Caco-2 (cell line): ENCODE measurements at places on chromosomes 12 and 14.

DNA sequence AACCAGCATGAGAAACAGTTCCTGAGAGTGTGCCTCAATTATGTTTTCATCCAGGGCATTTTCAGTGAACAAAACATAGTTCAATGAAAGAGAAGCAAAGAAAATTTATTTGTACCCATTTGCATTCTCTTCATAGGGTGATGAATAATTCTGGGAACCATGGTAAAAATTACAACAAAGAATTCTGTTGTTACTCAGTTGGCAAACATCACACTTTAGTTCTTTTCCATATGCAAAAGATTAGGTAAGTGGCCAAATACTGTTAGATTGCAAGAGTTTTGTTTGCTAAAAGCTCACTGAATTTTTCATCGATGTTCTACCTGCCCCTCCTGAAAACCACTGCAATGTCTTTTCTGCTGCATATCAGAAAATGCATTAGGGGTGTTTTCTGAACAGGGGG is 132.4 kb upstream of the RGS6 start:
- no peaks in the 10 kb centered on the region for H3K36me3 ChIP-seq
- H3K27ac ChIP-seq, result no peak overlapping the region
- no peak for DNase-seq
- H3K4me1 ChIP-seq, result peaks cover 4% of the 10 kb centered on the region; the same call in 1 of the 2 replicates

DNA sequence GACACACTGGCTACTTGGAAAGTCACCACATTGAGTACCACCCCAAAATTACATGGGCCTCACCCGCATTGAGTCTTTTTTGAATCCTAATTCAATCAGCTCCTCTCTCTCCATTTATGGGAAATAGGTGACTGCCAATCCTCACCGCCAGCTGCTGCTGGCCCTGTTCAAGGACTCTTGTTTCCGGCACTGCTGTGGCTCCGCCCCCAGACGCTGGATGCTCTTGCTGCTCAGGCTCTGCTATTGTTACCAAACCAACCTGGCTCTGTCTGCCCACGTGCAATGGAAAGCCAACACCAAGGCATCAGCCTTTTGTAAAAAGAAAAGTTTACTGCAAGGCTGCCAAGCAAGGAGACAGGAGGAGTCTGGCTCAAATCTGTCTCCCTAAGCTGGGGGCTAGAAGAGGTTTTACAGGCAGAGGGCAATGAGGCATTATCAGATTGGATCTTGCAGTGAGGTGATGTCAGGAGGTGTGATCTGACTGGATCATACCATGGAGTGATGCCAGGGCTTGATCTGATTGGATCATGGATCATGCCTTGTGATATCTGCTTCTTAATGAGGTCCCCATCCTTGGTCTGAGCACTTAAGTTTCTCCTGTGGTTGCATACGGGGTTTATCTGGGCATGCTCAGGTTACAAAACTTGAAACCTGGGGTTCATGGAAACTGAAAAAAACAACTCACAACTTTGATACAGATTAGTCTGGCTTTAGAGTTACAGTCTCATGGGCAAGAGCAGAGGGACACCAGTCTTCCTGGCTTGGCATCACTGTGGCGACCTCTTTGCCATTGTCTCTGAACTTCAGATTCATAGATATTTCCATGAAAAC is 117.1 kb upstream of the SLC35F4 start:
- no peak overlapping the region for H3K27ac ChIP-seq
- no peak overlapping the region for H3K4me3 ChIP-seq
- no peaks in the 10 kb centered on the region for H3K36me3 ChIP-seq
- H3K4me1 ChIP-seq, result no peaks in the 10 kb centered on the region

DNA sequence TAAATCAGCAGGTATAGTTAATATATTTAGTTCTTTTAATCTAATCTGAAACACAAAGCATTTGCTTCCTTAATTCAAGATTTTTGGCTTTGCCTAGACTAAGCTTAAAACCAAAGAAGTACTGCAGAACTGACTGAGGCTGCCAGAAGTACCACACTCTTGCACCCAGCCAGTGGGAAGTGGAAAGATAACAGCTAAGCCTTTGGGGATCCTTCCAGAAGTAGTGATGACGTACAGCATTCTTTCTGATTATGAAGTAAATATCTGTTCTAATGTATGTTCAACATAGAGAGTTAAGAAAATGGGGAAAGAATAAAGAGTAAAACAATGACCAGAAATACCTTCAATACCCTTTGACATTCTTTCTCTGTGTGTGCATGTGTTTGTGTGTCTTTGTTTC is 19.3 kb downstream of the NTF3 start:
- 0 out of 2 replicates have a peak, but pooled peaks cover 9% of the 10 kb centered on the region for H3K4me1 ChIP-seq
- no peak overlapping the region for H3K27ac ChIP-seq
- H3K4me3 ChIP-seq, result no peak overlapping the region
- H3K27me3 ChIP-seq, result no peaks in the 10 kb centered on the region
- no peak for DNase-seq

DNA sequence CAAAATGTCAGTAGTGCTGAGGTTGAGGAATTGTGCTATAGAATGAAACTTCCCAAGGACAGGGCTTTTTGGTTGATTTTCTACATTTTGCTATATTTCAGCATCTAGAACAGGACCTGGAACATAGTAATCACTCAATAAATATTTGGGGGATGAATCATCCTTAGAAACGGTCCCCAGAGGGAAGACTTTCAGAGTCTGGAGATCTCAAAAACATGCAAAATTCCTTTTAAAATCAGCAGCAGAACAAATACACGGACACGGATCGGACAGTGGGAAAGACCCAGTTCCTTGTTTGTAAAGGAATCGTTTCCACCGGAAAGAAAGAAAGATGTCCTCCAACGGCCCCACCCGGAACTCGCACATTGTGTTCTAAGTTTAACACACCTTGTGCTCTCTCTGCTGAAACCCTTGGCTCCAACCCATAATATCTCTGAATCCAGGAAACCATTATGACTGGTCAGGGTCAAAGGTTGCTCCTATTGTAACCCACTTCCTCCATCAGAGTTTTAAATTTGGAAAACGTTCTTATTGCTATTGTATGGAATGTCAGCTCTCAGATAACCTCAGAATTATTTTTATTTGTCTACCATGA is 617.2 kb downstream of the MED13L start:
- no peak for DNase-seq
- no peak overlapping the region for H3K4me3 ChIP-seq
- H3K27me3 ChIP-seq, result no peaks in the 10 kb centered on the region
- no peak overlapping the region for H3K27ac ChIP-seq

GRCh38 chr12:94670898-94671297 is 20.5 kb upstream of the TMCC3 start:
- H3K36me3 ChIP-seq, result no peaks in the 10 kb centered on the region
- no peak overlapping the region for H3K27ac ChIP-seq
- no peak overlapping the region for H3K4me3 ChIP-seq
- H3K4me1 ChIP-seq, result no peaks in the 10 kb centered on the region

- H3K4me3 ChIP-seq, result no peak overlapping the region
- H3K27me3 ChIP-seq, result no peaks in the 10 kb centered on the region
- no peaks in the 10 kb centered on the region for H3K4me1 ChIP-seq
- no peaks in the 10 kb centered on the region for H3K36me3 ChIP-seq
Measured at GRCh38 chr12:11661491-11662089, 12.1 kb downstream of the ETV6 start.

- DNase-seq, result no peak
- peak overlapping the region; percentile 24 for H3K4me3 ChIP-seq
Measured at GRCh38 chr12:53991077-53991460, 6.1 kb downstream of the HOXC10 start.

GRCh38 chr12:76299536-76300296 is 48.5 kb downstream of the BBS10 start:
- peak; percentile 35 for DNase-seq
- peak overlapping the region; percentile 36 for H3K27ac ChIP-seq
- H3K4me1 ChIP-seq, result peaks cover 10% of the 10 kb centered on the region; the same call in 1 of the 2 replicates

DNA sequence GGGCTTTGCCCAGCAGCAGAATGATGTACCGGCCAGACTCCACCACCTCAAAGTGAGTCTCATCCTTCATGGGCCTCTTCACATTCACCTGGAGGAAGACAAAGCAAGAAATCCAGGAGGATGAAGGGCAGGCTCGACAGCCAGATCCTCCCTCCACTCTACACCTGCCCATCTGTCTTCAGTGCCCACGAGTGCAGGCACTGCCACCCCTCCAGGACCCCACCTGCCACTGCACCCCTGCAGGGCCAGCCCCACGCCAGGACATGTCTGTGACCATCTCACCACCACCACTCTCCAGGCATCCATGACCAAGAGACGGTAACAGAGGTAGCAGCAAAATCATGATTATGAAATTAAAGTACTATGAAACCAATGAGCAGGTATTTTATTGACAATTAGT is 84.3 kb upstream of the ANO2 start:
- H3K4me3 ChIP-seq, result no peak overlapping the region
- DNase-seq, result no peak
- no peak overlapping the region for H3K27ac ChIP-seq
- H3K36me3 ChIP-seq, result no peaks in the 10 kb centered on the region

GRCh38 chr12:51484119-51484518 is 59.5 kb downstream of the SLC4A8 start:
- H3K4me3 ChIP-seq, result no peak overlapping the region
- no peaks in the 10 kb centered on the region for H3K27me3 ChIP-seq
- no peak overlapping the region for H3K27ac ChIP-seq

- no peaks in the 10 kb centered on the region for H3K36me3 ChIP-seq
- no peaks in the 10 kb centered on the region for H3K4me1 ChIP-seq
- H3K4me3 ChIP-seq, result no peak overlapping the region
- no peak for DNase-seq
- H3K27ac ChIP-seq, result no peak overlapping the region
Measured at GRCh38 chr12:110923692-110924334, 3.4 kb upstream of the MYL2 start.

GRCh38 chr14:79652513-79653307 is 558.6 kb downstream of the DIO2 start:
- no peaks in the 10 kb centered on the region for H3K4me1 ChIP-seq
- H3K27me3 ChIP-seq, result no peaks in the 10 kb centered on the region
- H3K4me3 ChIP-seq, result no peak overlapping the region
- no peak for DNase-seq
- H3K27ac ChIP-seq, result no peak overlapping the region
- H3K36me3 ChIP-seq, result no peaks in the 10 kb centered on the region

- H3K4me1 ChIP-seq, result no peaks in the 10 kb centered on the region
- no peak overlapping the region for H3K27ac ChIP-seq
- no peak overlapping the region for H3K4me3 ChIP-seq
Measured at GRCh38 chr14:65958664-65959562, 527.3 kb upstream of the CCDC196 start.

DNA sequence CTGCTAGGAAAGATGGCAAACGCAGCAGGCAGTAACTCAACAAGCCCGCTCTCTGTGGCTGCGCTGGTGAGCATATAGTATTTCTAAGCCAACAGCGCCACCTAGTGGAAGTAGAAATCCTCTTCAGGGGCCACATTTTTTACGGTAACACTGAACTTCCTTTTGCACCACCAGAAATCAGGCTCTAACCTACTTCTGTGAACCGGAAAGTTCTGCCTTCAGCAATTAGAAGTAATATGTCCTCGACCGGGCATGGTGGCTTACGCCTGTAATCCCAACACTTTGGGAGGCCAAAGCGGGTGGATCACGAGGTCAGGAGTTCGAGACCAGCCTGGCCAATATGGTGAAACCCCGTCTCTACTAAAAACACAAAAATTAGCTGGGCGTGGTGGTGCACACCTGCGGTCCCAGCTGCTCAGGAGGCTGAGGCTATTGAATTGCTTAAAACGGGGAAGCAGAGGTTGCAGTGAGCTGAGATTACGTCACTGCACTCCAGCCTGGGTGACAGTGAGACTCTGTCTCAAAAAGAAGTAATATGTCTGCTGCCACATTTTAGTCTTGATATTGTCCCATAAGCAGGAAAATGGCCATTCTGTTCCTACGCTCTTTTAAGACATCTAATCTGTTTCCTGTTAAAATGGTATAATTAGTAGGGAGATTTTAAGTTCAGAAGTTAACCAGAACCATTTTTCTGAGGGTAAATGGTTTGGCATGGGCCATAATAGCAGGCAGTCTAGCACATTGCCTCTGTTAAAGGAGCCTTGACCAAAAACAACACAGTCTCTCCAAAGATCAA is 26.8 kb downstream of the APOBEC1 start:
- H3K4me1 ChIP-seq, result peaks cover 31% of the 10 kb centered on the region
- no peaks in the 10 kb centered on the region for H3K36me3 ChIP-seq
- DNase-seq, result peak; percentile 82
- no peaks in the 10 kb centered on the region for H3K27me3 ChIP-seq

DNA sequence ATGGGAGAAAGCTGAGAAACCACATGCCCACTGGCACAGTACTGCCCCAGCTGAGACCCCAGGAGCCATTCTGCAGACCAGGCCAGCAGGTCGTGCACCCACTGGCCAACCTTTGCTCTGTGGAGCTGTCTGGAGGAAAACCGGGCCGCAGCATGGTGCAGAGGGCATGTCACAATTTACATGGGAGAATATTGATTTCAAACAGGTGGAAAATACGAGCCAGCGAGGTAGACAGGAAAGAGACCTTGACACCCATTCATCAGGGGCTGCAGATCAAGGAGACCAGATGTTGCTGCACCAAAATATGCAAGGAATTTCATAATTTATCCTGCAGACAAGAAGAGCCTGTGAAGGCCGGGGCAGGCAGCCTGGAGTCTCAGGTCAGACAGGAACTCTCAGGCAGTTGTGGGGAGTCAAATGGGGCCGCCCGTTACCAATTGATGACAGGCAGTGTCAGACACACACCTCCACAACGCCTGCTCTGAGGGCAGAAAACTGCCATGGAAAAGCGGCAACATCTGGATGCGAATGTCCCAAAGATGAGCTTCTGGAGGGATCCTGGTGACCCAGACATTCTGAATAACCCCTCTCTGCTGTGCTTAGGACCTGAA is 74.6 kb upstream of the BCL11B start:
- H3K27me3 ChIP-seq, result no peaks in the 10 kb centered on the region
- H3K27ac ChIP-seq, result no peak overlapping the region
- no peaks in the 10 kb centered on the region for H3K36me3 ChIP-seq
- no peak overlapping the region for H3K4me3 ChIP-seq
- peaks cover 9% of the 10 kb centered on the region; the same call in 1 of the 2 replicates for H3K4me1 ChIP-seq

GRCh38 chr12:7073946-7074345 is 13.4 kb downstream of the C1S start:
- H3K4me3 ChIP-seq, result no peak overlapping the region
- peaks cover 8% of the 10 kb centered on the region; the same call in 1 of the 2 replicates for H3K4me1 ChIP-seq
- H3K36me3 ChIP-seq, result no peaks in the 10 kb centered on the region
- no peak for DNase-seq
- no peak overlapping the region for H3K27ac ChIP-seq
- H3K27me3 ChIP-seq, result no peaks in the 10 kb centered on the region

- no peaks in the 10 kb centered on the region for H3K36me3 ChIP-seq
- DNase-seq, result no peak
- H3K4me3 ChIP-seq, result no peak overlapping the region
- no peak overlapping the region for H3K27ac ChIP-seq
- H3K27me3 ChIP-seq, result no peaks in the 10 kb centered on the region
Measured at GRCh38 chr14:100404419-100404818, 81.3 kb downstream of the SLC25A47 start.

DNA sequence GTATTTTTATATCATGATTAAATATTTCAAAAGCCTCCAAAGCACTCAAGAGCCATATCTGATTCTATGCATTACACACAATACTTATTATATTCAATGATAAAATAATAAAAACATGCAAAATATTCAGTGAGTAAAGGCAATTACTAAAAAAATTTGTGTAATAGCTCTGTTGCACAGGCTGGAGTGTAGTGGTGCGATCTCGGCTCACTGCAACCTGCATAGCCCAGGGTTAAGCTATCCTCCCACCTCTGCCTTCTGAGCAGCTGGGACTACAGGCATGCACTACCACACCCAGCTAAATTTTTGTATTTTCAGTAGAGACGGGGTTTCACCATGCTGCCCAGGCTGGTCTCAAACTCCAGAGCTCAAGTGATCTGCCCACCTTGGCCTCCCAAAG is 45.4 kb downstream of the SBNO1 start:
- no peaks in the 10 kb centered on the region; the same call in 1 of the 2 replicates for H3K36me3 ChIP-seq
- H3K27ac ChIP-seq, result no peak overlapping the region
- no peaks in the 10 kb centered on the region for H3K27me3 ChIP-seq
- no peaks in the 10 kb centered on the region for H3K4me1 ChIP-seq
- no peak overlapping the region for H3K4me3 ChIP-seq
